NCI-H524 (cell line): ENCODE measurements at places on chromosomes 12 and 14.

DNA sequence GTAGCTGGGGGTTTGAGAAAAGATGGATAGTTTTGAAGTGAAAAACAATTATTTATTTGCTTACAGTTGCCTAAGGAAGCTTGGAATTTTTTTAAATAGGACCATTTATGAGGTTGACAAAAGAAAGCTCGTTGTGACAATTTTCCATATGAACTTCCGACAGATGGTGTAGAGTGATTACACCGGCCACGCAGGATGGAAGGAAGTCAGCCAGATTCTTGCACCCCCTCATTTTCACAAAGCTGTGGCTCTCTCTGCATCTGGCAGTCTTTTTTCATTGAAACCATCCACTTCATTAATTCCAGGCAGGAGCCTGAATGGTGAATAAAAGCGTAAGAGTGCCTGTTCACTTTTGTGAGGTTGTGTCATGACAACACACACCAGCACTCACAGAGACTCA, 1284.1 kb downstream of the AACS start:
- no peak for DNase-seq

DNA sequence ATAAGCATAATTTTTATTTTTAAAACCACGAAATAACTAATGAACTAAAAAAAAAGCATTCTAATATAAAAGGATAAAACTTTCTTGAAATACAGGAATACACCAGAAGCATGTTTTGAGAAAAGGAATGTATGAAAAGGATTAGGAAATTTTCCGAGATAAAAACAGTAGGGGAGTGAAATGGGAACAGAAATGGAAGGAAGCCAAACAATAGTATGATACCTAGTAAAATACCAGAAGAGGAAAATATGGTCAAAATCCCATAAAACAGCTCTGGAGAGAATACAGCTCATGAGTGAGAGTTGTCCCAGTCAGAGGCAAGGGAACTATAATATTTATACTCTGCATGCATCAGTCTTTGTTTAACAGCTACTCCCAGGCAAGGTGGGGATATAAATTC, 1016.2 kb downstream of the SLC6A15 start:
- DNase-seq = no peak

DNA sequence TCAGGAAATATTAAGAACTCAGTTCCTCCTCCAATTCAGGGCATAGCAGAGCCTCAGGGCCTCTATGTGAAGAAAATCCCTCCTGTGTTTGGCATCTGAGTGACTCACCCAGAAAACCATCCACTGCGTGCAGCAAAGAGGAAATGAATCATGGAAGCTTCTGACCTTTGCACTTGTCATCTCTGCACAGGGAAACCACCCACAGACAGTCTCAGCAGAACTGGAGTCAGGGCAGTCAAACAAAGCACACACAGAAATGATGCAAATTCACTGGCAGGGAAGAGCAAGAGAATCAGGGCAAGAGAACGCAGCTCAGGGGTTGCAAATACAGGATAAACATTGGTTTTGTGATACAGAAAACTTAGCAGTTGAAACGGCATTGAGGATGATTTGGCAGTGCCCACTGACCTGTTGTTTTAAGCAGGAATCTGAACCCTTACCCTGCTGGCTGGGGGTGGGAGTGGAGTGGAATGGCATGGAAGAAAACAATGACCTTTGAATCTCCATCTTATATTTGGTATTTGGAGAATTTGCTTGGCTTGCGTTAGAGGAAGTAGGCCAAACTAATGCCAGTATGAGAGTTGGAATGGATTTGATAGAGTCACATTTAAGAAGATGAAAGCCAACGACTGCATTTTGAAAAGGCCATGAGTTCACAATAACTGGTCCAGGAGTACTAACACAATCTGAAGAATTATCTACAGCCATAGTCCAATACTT, 53.5 kb downstream of the PHLDA1 start:
- no peak for DNase-seq

DNA sequence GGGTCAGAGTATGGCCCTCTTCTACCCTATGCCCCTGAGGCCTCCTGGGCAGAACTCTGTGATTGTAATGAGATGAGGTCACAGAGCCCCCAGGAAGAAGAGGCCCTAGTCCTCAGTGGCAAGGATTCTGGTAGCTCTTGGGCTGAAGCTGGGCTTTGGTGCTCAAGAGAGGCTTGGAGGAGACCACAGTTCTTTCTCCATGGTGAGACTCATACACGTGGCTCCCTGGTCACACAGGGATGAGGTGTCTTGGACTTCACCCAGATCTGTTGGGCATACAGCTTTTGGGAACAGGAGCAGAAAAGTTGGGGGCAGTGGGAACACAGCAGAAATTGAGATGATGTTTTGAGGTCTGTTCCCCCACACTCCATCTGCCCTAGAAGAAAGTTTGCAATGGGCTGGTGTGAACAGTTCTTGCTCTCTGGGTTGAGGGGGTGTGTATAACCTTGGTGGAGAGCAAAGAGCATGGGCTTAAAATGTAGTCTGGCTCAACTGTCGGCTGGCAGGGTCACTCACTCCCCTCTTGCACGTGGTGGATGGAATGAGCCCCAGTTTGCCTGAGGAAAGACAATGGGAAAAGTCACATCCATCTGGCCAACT, at the start of gene KRT86:
Gene KRT86, plus strand, starts transcription at position 125 of the 600 bp plus-strand sequence. CDS start 27,272 bp downstream, outside the sequence.
- DNase-seq = no peak

- DNase-seq = no peak
Measured at GRCh38 chr14:19771895-19772430, 1.3 kb upstream of the OR4M1 start.

GRCh38 chr14:39266525-39266870, 32.8 kb downstream of the MIA2 start:
- DNase-seq = no peak

- no peak for DNase-seq
Measured at GRCh38 chr12:109855377-109855776, 22.2 kb upstream of the TRPV4 start.

GRCh38 chr12:80988986-80989385, 51.3 kb upstream of the LIN7A start:
- no peak for DNase-seq
